ENCODE measurements at places on chromosomes 7 and 10. TPM values are rescaled to one million over a fixed set of nuclear protein-coding genes. Genes with fewer than 3 reads are reported as not detected.

The ARL3 gene
- 11.4 TPM for total RNA-seq

The ZNF37A gene
- 20.3 TPM for total RNA-seq

The DDC gene
- total RNA-seq, result not detected

The FAM180A gene
- 2.1 TPM for total RNA-seq

The ZNF282 gene
- total RNA-seq, result 31.5 TPM

- no peak for DNase-seq
- no peaks in the 10 kb centered on the region for H3K36me3 ChIP-seq
- no peaks in the 10 kb centered on the region for H3K4me1 ChIP-seq
Observed at GRCh38 chr7:114415064-114415989, 712 bp downstream of the FOXP2 start.

- no peak for DNase-seq
- no peaks in the 10 kb centered on the region for H3K4me1 ChIP-seq
- peaks cover 42% of the 10 kb centered on the region for H3K27me3 ChIP-seq
Observed at GRCh38 chr10:90855126-90855525, 2.7 kb downstream of the HTR7 start.

DNA sequence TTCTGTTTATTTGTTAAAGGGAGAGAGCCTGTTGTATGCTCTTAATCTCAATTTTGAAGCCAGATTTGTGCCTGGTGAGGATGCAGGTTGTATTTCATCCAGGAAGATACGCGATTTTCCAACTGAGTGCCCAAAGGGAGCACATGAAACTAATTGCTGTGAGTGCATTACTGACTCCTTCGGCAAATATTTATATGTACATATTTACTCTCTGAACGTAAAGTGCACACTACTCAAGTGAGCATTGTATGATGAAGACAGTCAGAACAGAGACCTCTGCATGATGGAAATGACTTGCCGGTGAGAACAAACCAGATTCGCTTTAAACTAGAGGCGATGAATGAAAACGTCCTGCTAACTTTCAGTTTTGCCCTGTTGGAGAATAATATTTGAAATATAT is 130.1 kb downstream of the MALRD1 start:
- no peak overlapping the region for H3K4me3 ChIP-seq
- no peak overlapping the region for H3K27ac ChIP-seq
- H3K4me1 ChIP-seq, result no peaks in the 10 kb centered on the region
- no peaks in the 10 kb centered on the region for H3K27me3 ChIP-seq

DNA sequence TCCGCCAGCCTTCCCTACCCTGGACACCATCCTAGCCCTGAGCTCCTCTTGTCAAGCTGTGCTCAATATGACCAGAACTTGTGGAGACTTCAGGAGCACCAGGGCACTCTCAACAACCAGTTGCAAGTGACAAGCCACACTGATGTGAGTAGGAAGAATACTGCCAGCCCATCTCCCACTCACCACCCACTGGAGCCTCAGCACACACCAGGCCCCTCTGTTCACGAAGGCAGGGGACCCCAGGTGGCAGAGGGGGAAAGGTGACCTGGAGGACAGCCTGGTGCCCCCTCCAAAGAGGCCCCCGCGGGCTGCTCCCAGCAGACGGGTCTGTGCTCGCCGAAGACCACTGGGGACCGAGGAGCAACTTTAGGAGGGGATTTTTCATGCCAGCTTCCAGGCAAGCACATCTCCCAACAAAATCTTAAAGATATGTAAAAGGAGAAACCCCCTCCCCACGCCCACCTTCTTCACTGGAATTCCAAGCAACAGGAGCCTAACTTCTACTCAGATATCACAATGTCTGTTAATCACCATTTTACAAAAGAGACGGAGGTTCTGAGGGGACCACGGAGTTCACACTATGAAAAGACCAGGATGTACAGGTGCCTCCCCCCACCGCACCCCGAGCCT is 1.0 kb downstream of the MMD2 start:
- H3K4me1 ChIP-seq, result no peaks in the 10 kb centered on the region
- H3K27ac ChIP-seq, result peak overlapping the region; percentile 79

- no peak for DNase-seq
- H3K4me3 ChIP-seq, result no peak overlapping the region
- H3K4me1 ChIP-seq, result no peaks in the 10 kb centered on the region
- H3K27me3 ChIP-seq, result no peaks in the 10 kb centered on the region
Observed at GRCh38 chr7:75687246-75688088, 51.3 kb downstream of the HIP1 start.

- H3K27me3 ChIP-seq, result no peaks in the 10 kb centered on the region
- no peaks in the 10 kb centered on the region for H3K36me3 ChIP-seq
- H3K4me1 ChIP-seq, result no peaks in the 10 kb centered on the region
- DNase-seq, result no peak
Observed at GRCh38 chr7:111356941-111357340, 205.4 kb downstream of the IMMP2L start.

DNA sequence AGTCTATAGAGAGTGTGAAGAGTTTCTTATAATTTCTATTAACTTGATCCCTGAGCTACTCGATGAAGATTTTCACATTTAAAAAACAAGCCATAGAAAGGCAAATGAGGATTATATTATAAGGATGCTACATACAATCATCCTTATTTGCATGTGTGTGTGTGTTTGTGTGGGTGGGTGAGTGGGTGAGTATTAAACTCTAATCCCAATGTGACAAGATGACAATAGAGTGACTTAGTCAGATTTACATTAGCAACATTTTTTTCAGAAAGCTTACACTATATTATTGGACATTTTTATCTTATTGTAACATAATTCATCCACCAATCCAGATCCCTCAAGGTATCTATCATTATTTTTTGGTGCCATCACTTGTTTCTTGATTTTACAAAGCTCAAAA is 331.7 kb downstream of the SORCS1 start:
- no peaks in the 10 kb centered on the region for H3K36me3 ChIP-seq
- DNase-seq, result no peak
- no peak overlapping the region for H3K27ac ChIP-seq
- H3K4me3 ChIP-seq, result no peak overlapping the region
- no peaks in the 10 kb centered on the region for H3K27me3 ChIP-seq

- no peaks in the 10 kb centered on the region for H3K27me3 ChIP-seq
- H3K27ac ChIP-seq, result peak overlapping the region; percentile 46
- no peaks in the 10 kb centered on the region for H3K4me1 ChIP-seq
- DNase-seq, result peak; percentile 78
- no peak overlapping the region for H3K4me3 ChIP-seq
- H3K36me3 ChIP-seq, result no peaks in the 10 kb centered on the region
Observed at GRCh38 chr10:24360282-24361127, 151.6 kb downstream of the KIAA1217 start.

Data from tibial nerve (tissue), 4 donors.